Stimulated activated naive CD4-positive, alpha-beta T cell treated with Interleukin-2 at 50 U/mL for 16 hours (primary cell): ENCODE measurements at places on chromosomes 12 and 14.

- no peak for DNase-seq
Measured at GRCh38 chr12:114371733-114372132, 34.2 kb downstream of the TBX5 start.

- no peak for DNase-seq
Measured at GRCh38 chr14:51653775-51654532, 2.2 kb downstream of the FRMD6 start.

DNA sequence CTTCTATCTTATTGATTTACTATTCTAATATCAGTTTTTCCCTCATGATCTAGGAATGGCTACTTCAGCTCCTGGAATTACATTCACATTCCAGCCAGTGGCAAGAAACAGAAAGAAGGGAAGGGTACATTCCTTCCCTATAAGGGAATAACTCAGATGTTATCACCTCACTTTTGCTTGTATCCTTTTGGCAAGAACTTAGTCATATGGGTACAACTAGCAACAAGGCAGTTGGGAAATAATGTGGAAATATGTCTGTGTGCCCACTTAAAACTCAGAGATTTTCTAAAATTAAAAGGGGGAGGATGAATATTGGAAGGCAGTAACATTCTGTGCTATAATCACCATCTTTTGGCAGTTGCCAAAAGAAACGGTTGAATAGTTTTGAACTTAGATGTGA is 85.6 kb downstream of the MSRB3 start:
- no peak for DNase-seq

DNA sequence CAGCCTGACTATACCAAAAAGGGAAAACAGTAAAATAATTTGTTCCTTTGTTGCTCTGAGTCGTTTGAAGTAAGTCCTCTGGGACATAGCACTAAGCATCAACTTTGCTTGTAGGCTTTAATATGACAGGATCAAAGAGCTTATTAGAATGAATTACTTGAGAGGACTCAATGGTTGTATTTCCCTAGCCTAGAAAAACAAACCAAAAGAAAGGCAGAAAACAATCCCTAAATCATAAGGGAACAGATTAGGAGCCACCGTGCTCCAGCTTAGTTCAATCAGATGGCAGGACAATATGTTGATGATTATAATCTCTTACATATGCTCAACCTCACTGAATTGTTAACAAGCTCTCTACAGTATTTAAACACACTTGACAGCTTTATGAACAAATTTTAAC is 988.4 kb downstream of the FLRT2 start:
- no peak for DNase-seq

- no peak for DNase-seq
Measured at GRCh38 chr14:104048758-104049507, 36.6 kb upstream of the ASPG start.

DNA sequence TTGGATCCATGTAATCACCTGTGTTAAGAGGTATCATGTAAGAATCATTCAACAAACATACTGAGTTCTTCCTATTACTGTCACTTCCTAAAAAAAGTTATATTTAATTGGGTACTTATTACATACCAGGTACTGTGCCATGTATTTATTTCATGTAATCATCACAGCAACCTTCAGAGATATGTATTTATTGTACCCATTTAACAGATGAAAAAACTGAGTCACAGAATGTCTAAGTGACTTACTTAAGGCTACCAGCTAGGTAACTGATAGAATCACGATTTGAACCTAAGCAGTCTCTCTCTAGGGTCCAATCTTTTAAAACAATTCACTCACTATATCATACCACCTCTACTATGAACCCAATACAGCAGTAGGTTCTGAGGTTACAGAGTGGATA is 2.0 kb downstream of the PSME2 start:
- no peak for DNase-seq

- DNase-seq, result peak; percentile 2
Measured at GRCh38 chr12:76274420-76275083, 73.7 kb downstream of the BBS10 start.

DNA sequence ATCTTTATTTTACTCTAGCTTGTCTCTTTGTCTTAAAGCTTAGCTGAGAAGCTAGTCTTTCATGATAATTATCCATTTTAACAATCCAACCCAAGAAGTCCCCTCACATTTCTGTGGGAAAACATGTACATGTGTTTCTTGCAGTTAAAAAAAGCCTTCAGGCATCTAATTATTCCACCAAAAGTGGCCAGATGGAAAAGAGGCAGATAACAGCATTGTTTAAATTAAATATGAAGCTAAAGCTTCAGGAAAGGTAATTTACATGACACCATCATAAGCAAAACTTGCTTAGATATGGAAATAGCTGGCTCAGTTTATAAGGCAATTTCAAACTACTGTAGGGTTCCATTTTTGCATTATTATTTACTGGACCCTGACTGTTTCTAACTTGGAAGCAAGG is 175.4 kb downstream of the UNC79 start:
- DNase-seq, result no peak

DNA sequence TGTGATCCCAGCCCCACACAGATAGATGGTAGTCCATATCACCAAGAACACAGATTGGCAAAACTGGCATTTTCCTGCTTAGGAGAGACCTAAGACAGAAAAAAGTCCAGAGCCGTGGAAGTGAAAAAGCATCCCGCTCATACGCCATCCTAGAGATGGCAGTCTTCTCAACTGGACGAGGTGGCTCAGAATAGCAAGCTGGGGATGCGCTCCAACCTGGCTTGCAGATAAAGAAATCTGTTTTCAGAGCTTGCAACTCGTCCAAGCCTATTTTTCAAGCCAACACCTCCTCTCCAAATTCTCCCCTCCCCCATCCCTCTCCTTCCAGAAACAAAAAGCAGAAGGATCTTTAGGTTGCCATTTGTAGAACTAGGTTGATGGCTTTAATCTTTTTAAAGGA is 74.3 kb upstream of the OTX2 start:
- no peak for DNase-seq

DNA sequence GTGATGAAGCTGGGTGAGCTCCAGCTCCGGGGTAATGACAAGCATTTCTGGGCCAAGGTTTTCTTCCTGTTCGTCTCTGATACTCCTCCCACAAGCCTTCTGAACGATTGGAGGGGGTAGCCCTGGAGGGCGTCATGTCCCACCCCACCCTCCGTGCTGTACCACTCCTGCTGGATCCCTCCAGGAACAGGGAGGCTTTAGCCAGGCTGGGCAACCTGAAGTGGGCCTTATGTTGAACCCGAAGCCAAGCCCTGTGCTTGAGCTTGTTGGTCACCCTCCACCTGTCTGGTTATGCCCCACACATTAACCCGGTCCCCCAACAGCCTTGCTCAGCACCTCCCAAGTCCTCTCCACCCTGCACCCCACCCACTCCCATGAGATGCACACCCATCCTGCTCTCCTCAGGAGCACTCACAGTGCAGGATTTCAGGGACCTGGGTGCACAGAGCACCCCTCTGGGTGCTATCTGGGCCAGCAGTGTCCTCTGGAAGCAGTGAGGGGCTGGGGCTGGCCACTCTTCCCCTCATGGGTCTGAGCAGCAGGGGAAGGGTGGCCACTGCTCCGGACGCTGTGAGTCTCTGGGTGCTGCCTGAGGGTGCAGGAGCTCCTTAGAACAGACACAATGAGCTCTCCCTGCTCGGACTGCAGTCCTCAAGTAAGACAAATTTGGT is 6.8 kb upstream of the KRT83 start:
- no peak for DNase-seq

DNA sequence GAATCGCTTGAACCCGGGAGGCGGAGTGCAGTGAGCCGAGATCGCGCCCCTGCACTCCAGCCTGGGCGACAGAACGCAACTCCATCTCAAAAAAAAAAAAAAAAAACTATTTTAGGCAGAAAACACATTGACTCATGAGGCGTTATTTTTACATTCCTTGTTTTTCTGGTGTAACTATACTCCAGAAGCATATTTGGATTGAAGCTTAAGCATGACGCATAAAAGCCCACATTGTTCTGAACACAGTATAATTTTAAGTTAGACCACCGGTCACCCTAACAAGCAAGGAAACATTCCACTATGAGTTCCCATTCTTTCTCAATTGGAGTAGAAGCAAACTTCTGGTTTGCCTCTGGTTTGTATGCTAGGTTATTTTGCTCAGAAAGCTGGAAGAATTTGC is 173.0 kb downstream of the MYRFL start:
- DNase-seq, result no peak

- no peak for DNase-seq
Measured at GRCh38 chr14:60495946-60496345, 10.1 kb upstream of the C14orf39 start.

- no peak for DNase-seq
Measured at GRCh38 chr12:24895612-24896011, 53.3 kb downstream of the BCAT1 start.

- no peak for DNase-seq
Measured at GRCh38 chr12:94165138-94165537, 16.8 kb downstream of the PLXNC1 start.
